ENCODE measurements at places on chromosomes 7 and 10.

DNA sequence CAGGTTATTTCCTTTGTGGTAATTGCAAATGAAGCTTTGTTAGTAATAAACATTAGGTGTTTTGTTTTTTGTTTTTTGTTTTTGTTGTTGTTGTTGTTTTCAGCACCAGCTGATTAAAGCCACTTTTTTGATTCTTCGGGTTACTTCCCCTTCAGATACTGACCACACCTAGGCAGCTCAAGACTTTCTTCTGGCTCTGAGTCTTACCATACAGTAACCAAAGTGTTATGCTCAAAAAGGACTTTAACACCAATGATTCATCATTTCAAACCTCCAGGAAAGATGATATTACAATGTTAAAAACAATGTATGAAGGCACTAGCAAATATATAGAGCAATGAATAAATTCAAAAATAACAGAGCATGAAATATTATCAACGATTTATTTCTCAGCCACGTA lies 265.2 kb upstream of the SP8 start:
- no peaks in the 10 kb centered on the region for H3K36me3 ChIP-seq
- peaks cover 7% of the 10 kb centered on the region for H3K27me3 ChIP-seq

- no peak overlapping the region for H3K4me3 ChIP-seq
- H3K27me3 ChIP-seq = peaks cover 28% of the 10 kb centered on the region
- no peak overlapping the region for H3K27ac ChIP-seq
- H3K4me1 ChIP-seq = no peaks in the 10 kb centered on the region
Observed at GRCh38 chr7:137836541-137836940, 10.2 kb downstream of the DGKI start.

GRCh38 chr10:132942101-132943057 lies at the start of gene CFAP46:
Gene CFAP46, minus strand, starts transcription at chr10:132942570. Its CDS starts 86 bp downstream, at chr10:132942484.
- peaks cover 43% of the 10 kb centered on the region for H3K27me3 ChIP-seq
- no peak for DNase-seq
- peak within 1 kb of the TSS; percentile 78 for H3K4me3 ChIP-seq
- peaks cover 12% of the 10 kb centered on the region for H3K4me1 ChIP-seq
- H3K27ac ChIP-seq = no peak within 1 kb of the TSS

DNA sequence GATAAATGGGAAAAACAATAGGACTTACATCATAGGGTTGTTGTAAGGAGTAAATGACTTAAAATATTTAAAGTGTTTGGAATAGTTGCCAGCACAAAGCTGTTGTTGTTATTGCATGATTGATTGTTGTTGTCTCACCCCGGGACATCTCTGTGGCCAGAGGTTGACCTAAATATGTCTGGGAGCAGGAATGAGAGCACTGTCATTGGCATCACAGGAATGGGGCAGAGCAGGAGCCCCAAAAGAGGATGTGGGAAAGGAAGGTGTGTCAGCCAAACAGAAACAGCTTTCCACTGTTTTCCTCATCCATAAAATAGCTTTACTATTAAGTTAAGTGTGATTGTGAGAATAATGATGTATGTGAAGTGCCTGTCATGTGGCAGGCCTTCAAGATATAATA lies 121.6 kb downstream of the TMEM168 start:
- DNase-seq = no peak
- no peak overlapping the region for H3K4me3 ChIP-seq
- no peak overlapping the region for H3K27ac ChIP-seq
- H3K27me3 ChIP-seq = peaks cover 11% of the 10 kb centered on the region

DNA sequence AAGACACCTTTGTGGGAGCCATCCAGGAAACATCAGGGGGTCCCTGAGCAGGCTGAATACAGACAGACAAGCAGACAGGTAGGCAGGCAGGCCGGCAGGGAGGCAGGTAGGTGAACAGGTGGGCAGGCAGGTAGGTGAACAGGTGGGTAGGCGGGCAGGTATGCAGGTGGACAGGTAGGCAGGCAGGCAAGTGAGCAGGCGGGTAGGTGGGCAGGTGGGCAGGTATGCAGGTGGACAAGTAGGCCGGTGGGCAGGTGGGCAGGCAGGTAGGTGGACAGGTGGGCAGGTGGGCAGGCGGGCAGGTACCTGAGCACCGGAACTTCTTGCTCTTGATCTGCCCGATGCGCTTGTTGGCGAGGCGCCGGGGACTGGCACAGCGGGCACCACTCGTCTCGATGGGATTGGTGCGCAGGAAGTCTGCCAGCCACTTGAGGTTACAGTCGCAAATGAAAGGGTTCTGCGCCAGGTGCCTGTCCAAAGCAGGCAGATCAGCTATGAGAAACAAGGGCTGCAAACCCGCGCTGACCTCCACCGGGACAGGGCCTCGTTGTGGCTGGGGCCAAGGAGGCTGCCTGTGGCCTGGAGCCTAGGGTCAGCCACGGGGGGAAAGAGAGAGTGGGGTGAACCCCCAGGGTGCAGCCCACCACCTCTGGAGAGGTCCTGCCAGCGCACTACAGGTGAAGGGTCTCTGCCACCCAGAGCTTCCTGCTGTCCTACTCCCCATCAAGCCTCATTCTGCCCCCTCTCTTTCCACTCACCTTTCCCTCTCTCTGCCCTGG lies 136.9 kb downstream of the SLIT1 start:
- H3K27me3 ChIP-seq = peaks cover 9% of the 10 kb centered on the region
- H3K36me3 ChIP-seq = no peaks in the 10 kb centered on the region
- no peaks in the 10 kb centered on the region for H3K4me1 ChIP-seq
- no peak overlapping the region for H3K27ac ChIP-seq

Measured in naive thymus-derived CD8-positive, alpha-beta T cell (primary cell).